Psoas muscle (tissue), 8 donors: ENCODE measurements at places on chromosomes 2 and 18. TPM values are rescaled to one million over a fixed set of nuclear protein-coding genes. Genes with fewer than 3 reads are reported as not detected.
A peak's percentile ranks its signal among the peaks of the same experiment; 100 is the strongest.

DNA sequence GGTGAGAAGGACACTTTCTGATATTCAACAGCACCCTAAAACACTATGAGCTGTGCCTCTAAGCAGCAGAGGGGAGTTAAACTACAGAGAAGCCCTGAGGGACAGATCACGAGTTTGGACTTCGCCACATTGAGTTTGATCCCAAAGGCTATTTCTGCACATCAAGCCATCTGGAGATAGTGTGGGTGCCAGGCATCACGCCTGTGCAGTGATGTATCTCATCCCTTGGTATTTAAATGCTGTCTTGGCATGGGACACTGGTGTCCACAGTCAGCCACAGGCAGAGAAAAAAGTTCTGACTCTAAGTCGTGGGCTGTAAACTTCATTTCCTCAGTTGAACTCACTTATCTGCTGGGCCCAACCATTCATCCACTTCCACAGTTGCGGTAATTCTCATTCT lies 742.3 kb upstream of the CELF4 start:
- no peak for DNase-seq

DNA sequence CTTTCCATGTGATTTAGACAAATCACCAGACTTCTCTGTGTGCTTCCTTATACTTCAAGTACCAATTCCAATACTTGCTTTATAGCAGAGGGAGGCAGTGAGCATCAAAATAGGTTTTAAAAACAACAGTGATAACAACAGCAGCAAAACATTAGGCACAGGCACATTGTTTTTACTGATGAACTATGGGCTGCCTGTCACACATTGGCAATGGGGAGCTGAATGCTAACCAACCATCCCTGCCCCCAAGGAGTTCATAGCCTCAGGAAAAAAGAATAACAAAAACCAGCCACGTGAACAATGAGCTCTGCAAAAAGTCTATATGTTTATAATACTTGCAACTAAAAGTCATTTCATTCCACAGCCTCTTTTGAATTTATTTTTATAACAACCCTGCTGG lies 287.9 kb upstream of the TRIB2 start:
- DNase-seq = no peak

DNA sequence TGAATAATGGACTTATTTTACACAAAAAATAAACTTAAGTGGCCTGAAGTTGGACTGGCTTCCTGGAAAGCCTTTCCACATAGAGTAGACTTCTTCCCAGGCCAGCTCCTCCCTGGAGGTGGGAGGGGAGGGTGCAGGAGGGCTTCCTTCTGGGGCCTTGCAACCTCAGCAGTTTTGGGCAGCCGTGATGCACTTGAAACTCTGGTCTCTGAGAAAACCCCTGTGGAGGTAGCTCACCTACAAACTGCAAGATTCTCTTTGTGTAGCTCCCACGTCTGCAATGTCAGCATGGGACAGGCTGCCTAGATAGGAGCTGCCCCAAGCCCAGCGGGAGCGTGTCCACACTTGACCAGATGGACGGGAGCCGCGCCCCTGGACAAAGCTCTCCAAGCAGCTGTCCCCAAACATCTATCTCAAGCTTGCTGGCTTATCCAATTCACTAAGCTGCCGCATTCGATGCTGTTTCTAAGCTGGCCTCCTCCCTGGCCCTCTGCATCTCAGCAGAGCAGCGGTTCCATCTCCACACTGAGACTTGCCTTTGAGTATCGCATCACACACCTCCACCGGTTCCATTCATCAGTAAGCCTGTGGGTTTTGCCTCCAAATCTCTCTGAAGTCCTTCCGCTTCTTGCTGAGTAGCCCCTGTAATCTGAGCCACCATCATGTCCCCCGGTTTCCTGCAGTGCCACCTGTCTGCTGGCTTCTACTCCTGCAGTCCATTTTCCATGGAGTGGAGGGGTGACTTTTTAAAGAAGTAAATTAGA lies 1.6 kb upstream of the LPIN1 start:
- no peak for DNase-seq

DNA sequence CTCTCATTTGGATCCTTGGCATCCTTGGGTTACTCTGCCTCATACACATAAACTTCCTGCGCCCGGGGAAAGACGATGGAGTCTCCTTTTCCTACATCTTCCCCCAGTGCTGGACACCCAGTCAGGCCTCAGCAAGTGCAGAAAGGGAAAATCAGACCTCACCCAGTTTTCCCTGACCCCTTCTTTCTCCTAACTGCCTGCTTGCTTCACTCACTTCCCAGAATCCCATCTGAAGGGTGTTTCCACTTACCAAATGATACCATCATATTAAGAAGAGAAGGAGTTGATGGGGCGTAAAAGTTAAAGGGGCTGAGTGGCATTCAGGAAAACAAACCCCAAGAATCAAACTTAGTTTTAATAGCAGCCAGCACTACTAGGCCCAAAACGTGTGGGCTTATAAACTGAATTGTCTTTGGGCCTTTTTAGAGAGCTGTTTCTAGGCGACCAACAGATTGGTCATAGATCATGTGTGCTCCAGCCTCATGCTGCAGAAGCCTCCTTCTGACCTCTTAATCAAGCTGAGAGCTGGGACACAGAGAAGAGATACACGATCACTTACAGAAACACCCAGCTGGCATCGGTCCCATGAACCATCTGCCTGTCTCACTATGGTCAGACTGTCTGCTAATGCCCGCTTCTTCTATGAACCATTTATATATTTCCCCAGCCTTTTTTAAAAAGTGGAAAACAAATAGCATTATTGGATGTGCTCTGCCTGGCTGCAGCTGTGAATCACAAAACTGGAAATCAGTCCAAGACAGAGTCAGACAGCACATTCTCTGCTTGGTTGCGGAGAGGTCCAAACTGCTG lies 165.7 kb upstream of the SLC14A2 start:
- peak; percentile 75 for DNase-seq

GRCh38 chr2:85748039-85748734 lies 5.6 kb upstream of the ATOH8 start:
- DNase-seq = no peak

DNA sequence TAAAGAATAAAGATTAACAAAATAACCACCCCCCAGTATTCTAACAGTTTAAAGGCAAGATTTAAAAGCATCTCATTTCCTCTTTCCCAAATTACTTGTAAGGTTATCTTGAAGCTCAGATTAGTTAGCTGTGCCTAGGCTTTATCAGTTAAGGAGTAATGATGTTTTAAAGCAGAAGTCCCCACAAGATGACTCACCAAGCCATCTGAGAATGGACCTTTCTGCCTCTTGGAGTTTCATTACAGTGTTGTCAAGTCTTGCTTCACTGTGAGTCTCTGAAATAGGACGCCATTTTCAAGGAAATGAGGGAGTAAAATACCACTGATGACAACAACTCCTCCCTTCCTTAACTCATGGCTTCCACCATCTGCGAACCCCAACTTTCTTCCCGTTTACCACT lies 35.9 kb downstream of the ZNF385B start:
- no peak for DNase-seq

- no peak for DNase-seq
Measured at GRCh38 chr2:96157649-96158553, 12.7 kb upstream of the DUSP2 start.

- no peak for DNase-seq
Measured at GRCh38 chr2:197159661-197160211, 150.8 kb downstream of the ANKRD44 start.

- no peak for DNase-seq
Measured at GRCh38 chr18:26407736-26408601, 140.4 kb downstream of the KCTD1 start.

- DNase-seq = no peak
Measured at GRCh38 chr18:59810735-59811520, 88.9 kb upstream of the PMAIP1 start.

GRCh38 chr2:210546424-210547208 lies 9.8 kb upstream of the CPS1 start:
- no peak for DNase-seq

DNA sequence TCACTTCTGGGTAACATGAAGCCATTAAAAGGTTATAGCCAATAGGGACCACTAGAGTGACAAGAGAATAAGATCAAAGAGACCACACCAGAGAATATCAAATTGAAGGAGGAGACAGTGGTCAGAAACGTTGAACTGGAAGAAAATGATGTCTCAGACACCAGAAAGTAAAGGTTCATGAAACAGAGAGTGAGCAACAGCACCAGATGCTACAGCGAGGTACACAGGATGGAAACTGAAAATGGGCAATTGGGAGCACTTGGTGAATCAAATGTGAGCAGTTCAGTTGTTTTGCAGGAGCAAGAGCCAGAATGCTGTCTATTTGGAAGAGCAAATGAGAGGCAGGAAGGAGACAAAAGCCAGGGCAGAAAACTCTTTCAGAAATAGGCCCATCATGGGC lies 162.6 kb downstream of the SS18 start:
- no peak for DNase-seq

DNA sequence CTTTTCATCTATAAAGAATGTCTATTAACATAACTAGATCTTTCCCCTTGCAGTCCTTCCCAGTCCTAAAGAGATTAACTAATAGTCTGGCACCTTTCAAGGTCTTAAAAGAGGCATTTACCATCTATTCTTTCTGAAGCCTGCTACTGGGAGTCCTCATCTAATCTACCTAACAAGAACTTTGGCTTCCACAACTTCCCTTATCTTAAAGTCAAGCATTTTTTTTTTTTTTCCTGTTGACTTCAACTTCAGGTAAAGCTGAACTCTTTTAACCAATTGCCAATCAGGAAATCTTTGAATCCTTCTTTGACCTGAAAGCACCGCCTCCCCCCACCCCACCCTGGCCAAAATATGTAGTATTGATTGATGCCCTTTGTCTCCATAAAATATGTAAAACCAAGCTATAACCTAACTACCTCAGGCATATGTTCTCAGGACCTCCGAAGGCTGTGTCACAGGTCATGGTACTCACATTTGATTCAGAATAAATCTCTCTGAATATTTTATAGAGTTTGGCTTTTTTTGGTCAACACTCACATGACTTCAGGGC lies 168.6 kb downstream of the PTPRM start:
- no peak for DNase-seq

GRCh38 chr2:27773959-27774358 lies 2.4 kb downstream of the MRPL33 start:
- no peak for DNase-seq

GRCh38 chr2:238651306-238652052 lies 196.4 kb upstream of the TWIST2 start:
- no peak for DNase-seq

DNA sequence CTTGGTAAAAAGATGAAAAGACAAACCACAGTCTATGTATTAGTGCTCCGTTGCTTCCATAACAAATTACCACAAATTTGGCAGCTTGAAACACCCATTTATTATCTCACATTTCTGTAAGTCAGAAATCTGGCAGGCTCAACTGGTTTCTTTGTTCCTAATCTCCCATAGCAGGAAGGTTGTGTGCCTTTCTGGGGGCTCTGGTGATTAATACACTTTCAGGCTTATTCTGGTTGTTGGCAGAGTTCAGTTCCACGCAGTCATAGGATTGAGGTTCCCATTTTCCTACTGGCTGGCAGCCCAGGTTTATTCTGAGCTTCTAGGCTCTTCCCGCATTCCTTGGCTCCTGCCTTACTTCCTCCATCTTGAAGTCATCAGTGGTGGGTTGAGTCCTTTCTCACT lies 189.3 kb downstream of the ANAPC1 start:
- DNase-seq = no peak

GRCh38 chr2:16481351-16481750 lies 184.3 kb downstream of the CYRIA start:
- no peak for DNase-seq

DNA sequence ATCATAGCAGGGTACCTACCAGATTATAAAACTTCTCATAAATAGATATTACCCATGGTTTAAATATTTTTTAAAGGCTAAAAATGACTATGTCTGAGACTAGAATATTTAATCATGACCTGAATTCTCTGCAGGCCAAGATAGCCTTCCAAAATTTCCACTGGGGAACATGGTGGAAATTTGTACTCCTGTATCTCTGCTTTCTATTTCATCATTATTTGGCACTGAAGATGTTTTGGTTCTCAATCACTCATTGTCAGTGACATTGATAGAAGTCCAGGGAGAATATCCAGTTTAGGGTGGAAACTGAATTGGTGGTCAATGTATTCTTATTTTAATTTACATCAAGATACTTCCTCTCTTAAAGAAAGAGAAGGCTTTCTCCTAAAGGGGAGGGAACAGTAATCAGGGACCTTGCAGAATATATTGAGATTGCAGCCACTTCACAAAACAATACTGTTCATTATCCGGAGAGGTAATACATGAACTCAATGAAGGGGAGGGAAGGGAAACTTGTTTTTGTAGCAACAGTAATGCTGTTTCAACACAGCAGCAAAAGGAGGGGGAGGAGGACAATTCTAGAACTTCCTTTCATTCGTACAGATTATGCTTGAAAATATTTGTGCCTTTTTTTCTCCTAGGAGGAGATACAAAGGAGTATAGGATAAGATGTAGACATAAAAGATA lies 34.1 kb downstream of the EEF1B2 start:
- DNase-seq = no peak

GRCh38 chr2:161780881-161781280 lies 156.7 kb downstream of the SLC4A10 start:
- no peak for DNase-seq

DNA sequence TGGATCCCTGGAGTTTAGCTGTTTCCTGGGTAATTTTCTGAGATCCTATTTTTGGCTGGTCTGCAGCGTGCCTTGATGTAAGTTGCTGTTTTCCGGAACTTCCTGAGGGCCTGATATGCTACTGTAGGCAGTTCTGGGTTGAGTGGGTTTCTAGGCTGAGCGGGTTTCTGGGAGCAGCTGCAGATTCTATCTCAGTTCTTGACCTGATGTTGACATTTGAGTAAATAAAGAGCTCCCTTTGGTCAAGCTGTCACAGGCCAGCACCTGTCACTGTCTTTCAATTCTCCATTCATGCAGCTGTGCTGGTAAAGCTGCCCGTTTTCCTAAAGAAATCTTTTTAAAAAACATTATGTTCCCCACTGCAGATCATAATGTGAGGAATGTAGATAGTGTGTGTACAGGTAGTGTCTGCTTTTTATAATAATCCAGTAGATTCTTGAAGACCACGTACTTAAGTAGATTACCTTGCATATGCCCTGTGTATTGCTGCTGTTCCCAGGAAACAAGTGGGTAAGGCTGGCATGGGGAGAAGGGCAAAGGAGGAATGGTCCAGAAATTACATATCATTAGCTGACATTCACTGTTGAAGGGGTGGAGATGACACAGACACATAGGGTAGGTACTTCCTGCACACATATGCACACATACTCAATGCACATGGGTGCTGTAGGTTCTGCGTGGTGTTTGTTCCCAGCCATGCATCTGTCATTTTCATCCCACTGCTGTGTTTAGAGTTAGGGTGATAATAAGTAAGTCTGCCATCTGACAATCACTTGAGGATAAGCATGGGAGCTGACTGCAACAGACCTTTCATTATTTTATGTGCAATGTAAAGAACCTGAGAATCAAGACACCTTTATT lies 25.9 kb downstream of the CD28 start:
- DNase-seq = no peak

The ZNF24 gene
- 46.5 TPM for total RNA-seq

The NR4A2 gene
- total RNA-seq = 2.3 TPM

The RAPGEF4 gene
- total RNA-seq = 1.4 TPM

The GCG gene
- total RNA-seq = not detected

The AMER3 gene
- not detected for total RNA-seq

The CXCR1 gene
- 0.69 TPM for total RNA-seq

The CYRIA gene
- total RNA-seq = 9.5 TPM
